Spleen (tissue), 13 donors: ENCODE measurements at places on chromosomes 1 and 21. TPM values are rescaled to one million over a fixed set of nuclear protein-coding genes. Genes with fewer than 3 reads are reported as not detected.

Gene MAEL
- total RNA-seq = not detected

GRCh38 chr1:83909687-83910086 is 89.2 kb downstream of the TTLL7 start:
- no peak for DNase-seq
- H3K27me3 ChIP-seq = no peaks in the 10 kb centered on the region
- H3K36me3 ChIP-seq = no peaks in the 10 kb centered on the region
- H3K4me3 ChIP-seq = no peak overlapping the region
- H3K27ac ChIP-seq = no peak overlapping the region

- H3K4me3 ChIP-seq = no peak overlapping the region
- H3K27ac ChIP-seq = no peak overlapping the region
- no peak for DNase-seq
- no peaks in the 10 kb centered on the region for H3K36me3 ChIP-seq
- no peaks in the 10 kb centered on the region for H3K27me3 ChIP-seq
These were observed 50.1 kb downstream of the H3-3A start for GRCh38 chr1:226112626-226113025.

Gene CLDN19
- total RNA-seq = not detected

DNA sequence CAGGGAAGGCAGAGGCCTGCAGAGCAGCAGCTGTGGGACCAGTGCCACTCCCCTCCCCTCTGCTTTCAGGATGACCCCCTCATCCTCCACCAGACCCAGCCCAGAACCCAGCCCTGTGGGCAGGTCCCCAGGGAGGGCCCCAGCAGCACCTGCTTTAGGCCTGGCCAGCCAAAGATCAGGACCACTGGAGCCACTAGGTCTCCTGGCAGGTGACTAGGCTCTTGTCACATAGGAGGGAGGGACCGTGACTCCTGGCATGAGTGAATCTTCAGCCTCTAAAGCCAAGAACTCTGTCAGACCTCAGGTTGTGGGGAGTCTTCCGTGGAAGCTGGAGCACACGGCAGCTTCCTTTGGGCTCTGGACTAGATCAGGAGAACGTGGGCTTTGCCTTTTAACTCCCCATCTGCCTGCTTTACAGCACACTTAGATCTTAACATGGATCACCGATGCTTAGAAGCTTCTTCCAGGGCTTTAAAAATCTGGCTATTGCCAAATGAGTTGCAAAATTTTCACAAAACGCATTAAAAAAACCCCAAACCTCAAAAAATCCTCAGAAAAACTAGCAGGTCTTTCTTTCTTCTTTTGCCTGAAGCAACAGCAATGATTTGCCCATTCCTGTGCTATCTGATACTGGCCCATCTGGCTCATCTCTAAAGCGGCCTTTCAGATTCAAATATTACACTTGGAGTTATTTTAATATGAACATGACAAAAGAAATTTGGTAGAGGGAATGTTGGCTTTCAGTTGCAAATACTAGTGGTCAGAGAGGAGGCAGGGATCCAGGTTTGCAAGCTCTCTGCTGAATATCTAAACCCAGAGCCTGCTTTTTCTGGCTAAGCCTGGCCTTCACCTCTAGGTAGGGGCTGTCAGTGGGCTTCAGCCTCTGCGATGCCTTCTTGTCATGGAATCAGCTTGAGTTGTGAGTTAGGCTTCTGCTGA is 235.2 kb downstream of the SDCCAG8 start:
- no peak for DNase-seq
- H3K4me1 ChIP-seq = peaks cover 10% of the 10 kb centered on the region
- H3K27ac ChIP-seq = no peak overlapping the region
- H3K27me3 ChIP-seq = no peaks in the 10 kb centered on the region
- no peaks in the 10 kb centered on the region for H3K36me3 ChIP-seq

DNA sequence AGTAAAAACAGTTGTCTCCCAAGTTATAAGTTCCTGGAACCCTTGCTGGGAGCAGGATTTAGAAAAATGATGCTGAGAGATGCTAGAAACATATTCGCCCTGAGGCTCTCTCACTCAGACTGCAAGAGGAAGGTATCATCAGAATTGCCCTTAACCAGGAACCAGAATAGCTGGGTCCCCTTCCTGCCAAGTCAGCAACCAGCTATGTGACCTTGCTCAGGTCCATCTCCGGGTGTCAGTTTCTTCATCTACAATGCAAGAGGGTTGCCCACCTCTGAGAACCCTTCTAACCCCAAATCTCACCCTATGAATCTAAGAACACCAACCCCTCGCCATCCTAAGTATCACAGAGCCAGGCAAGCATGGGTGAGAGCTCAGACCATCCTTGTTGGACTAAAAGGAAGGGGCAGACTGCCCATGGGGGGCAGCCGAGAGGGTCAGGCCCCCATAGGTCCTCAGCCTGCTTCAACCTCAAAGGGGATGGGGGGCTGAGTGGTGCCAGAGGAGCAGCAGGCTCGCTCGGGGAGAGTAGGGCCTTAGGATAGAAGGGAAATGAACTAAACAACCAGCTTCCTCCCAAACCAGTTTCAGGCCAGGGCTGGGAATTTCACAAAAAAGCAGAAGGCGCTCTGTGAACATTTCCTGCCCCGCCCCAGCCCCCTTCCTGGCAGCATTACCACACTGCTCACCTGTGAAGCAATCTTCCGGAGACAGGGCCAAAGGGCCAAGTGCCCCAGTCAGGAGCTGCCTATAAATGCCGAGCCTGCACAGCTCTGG is 390 bp upstream of the S100A9 start:
- H3K36me3 ChIP-seq = no peaks in the 10 kb centered on the region
- H3K4me1 ChIP-seq = peaks cover 12% of the 10 kb centered on the region
- DNase-seq = peak; percentile 93
- H3K27ac ChIP-seq = peak overlapping the region; percentile 86
- H3K4me3 ChIP-seq = no peak overlapping the region

Gene SPRR4
- total RNA-seq = not detected

- DNase-seq = no peak
- no peak overlapping the region for H3K27ac ChIP-seq
- H3K36me3 ChIP-seq = no peaks in the 10 kb centered on the region
- peaks cover 48% of the 10 kb centered on the region for H3K4me1 ChIP-seq
- H3K27me3 ChIP-seq = no peaks in the 10 kb centered on the region
These were observed 25.4 kb downstream of the GADD45A start for GRCh38 chr1:67710417-67710816.

DNA sequence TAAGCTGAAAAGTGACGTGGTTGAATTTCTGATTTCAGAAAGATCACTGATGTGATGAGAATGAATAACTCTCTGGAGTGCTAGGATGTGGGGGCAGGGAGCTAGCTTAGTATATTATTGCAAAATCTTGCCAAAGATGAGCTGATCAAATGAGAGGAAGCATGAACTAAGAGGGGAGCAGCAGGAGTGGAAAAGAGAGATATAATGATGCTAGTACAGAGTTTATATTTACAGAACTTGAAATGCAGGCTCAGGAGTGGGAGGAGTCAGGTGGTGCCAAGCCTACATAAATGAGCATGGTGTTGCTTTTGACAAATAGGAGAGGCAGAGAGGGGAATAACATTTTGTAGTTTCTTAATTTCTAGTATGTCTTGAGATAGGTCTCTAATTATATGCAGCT is 38.1 kb upstream of the NBL1 start:
- H3K4me3 ChIP-seq = no peak overlapping the region
- H3K27me3 ChIP-seq = no peaks in the 10 kb centered on the region
- H3K4me1 ChIP-seq = peaks cover 57% of the 10 kb centered on the region
- H3K27ac ChIP-seq = no peak overlapping the region

GRCh38 chr1:16235347-16235746 is 1.6 kb downstream of the CPLANE2 start:
- H3K4me1 ChIP-seq = peaks cover 8% of the 10 kb centered on the region
- no peak overlapping the region for H3K4me3 ChIP-seq
- no peaks in the 10 kb centered on the region for H3K27me3 ChIP-seq
- DNase-seq = no peak

DNA sequence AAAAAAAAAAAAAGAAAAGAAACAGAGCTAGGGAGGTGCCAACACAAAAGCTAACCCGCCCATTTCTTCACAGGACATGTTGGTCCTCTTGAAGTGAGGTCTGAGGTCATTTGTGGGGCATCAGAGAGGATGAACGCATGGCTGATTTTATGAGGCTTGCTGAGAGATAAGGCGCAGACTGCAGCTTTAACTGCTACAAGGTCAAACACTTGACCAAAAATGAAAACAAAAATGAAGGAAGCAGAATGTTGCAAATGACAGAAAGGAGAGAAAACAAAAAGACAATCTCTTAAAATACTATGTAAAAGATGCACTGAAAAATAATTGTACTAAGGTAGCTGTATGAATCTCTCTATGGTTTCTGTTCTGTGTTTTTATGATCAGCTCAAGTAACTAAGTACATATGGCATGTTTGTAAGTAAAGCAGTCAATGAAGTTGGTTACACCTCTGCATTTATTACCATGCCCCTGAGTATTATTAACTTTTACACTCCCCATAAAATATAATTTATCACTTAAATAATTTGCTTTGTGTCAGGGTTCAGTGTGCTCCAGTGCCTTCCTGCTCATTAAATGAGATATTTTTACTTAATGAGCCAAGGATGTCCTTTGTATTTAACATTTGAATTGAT is 249.1 kb upstream of the NR5A2 start:
- H3K4me3 ChIP-seq = no peak overlapping the region
- DNase-seq = no peak
- no peaks in the 10 kb centered on the region for H3K36me3 ChIP-seq
- H3K27me3 ChIP-seq = no peaks in the 10 kb centered on the region
- no peaks in the 10 kb centered on the region for H3K4me1 ChIP-seq

DNA sequence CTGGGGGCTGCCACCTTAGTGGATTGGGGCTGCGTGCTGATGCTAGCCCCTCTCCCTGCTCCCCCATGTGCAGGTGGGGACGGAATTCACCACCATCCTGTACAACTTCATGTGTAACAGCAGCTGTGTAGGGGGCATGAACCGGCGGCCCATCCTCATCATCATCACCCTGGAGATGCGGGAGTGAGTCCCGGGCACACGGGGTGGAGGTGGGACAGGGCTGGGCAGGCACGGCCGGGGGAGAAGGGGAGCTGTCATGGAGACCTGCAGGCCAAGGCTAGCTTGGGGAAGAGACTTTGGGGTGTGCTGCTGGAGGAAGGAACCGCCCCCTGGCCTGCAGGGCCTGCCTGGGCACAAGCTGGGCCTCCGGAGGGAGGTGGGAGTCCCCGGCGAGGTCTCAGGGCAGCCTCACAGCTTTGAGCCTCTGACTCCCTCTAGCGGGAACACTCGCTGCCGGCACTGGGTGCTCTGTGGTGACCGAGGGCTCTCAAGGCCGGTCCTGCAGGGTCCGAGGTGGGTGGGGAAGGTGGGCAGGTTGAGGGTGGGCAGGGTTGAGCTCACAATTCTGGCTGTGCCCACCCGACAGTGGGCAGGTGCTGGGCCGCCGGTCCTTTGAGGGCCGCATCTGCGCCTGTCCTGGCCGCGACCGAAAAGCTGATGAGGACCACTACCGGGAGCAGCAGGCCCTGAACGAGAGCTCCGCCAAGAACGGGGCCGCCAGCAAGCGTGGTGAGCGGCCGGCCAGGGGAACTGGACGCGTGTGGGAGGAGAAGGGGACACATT is 25.0 kb upstream of the CCDC27 start:
- H3K27me3 ChIP-seq = peaks cover 45% of the 10 kb centered on the region
- H3K27ac ChIP-seq = no peak overlapping the region
- no peak overlapping the region for H3K4me3 ChIP-seq
- no peaks in the 10 kb centered on the region for H3K36me3 ChIP-seq

DNA sequence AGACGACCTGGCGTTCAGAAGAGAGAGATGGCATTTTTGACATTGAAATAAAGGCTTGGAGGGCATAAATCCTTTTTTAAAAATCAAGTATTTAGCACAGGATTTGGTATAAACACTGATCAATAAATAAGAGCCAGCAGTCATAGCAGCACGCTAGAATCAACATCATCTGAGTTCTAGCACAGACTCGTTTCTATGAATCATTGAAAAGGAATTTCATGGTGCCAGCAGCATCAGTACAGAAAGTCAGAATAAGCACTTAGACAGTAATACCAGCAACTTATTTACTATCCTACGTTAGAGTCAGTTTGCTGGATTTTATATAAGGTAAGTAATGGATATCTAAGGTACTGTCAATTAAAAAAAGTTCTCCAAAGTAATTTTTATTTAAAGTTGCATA is 119.3 kb downstream of the HLCS start:
- H3K36me3 ChIP-seq = no peaks in the 10 kb centered on the region
- H3K4me1 ChIP-seq = peaks cover 3% of the 10 kb centered on the region
- no peaks in the 10 kb centered on the region for H3K27me3 ChIP-seq
- H3K4me3 ChIP-seq = no peak overlapping the region
- H3K27ac ChIP-seq = no peak overlapping the region

GRCh38 chr1:201673915-201674314 is 135.0 kb downstream of the NAV1 start:
- DNase-seq = no peak
- H3K27me3 ChIP-seq = no peaks in the 10 kb centered on the region
- no peaks in the 10 kb centered on the region for H3K36me3 ChIP-seq
- no peak overlapping the region for H3K27ac ChIP-seq
- peaks cover 16% of the 10 kb centered on the region for H3K4me1 ChIP-seq

DNA sequence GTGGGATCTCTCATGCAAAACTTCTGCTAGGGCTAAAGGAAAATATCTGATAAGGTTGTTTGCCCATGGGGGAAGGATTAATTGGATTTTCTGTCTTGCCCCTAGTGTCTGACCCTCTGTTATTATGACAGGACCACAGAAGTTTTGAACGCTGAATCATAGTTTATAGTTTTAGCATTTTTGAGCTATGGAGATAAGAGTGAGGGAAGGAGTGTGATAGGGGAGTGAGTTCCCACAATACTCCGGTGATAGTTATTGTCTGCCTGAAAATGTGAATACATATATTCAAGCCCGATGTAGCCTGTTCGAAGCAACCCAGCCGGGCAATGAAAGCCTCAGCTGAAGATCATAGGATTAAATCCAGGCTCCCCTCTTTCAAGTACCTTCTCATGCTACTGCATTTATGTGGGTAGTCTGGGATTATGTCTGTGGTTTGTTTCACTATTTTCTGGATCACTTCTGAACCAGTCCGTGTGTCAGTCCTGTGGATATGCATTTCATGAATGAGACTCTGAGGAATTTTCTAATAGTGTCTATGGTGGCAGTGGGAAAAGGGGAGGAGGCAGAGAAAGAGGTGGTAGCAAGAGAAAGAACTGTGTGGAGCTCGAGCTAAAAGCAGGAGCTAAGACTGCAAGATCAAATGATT is 258.7 kb downstream of the DISC1 start:
- no peak overlapping the region for H3K27ac ChIP-seq
- no peaks in the 10 kb centered on the region for H3K4me1 ChIP-seq
- H3K4me3 ChIP-seq = no peak overlapping the region
- no peaks in the 10 kb centered on the region for H3K36me3 ChIP-seq
- no peak for DNase-seq

DNA sequence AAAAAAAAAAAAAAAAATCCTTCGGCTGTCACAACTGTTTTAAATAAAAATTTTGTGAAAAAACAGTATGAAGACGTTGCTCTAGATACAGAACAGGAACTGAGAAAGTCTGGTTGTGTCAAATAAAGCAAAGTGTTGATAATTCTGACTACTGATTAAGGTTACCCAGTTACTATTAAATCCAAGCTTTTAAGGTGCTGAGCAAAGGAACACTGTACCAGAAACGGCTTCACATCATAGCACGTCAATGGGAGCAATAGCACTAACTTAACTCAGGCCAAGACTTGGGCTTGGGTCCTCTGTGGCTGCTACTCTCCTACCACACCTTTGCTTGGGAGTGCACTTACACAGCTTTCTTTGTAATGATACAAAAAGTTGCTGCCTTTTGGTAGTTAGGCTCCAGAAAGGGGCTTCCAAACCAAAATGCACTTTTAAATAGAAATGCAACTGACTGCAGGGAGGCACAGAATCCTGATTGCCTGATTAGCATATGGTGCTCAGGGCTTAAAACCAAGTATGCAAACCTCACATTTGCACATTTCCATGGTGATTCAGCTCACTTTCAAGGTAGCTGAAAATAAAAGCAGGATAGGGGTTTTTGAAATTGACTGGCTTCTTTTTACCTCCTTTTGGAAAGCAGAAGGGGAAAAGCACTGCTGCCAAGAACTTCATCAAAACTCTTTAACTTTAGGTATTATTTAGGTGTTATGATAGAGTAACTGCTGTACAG is 6.3 kb downstream of the MCL1 start:
- peak; percentile 3 for DNase-seq
- H3K36me3 ChIP-seq = peaks cover 66% of the 10 kb centered on the region
- H3K4me3 ChIP-seq = peak overlapping the region; percentile 96
